ENCODE measurements at places on chromosomes 5 and 9.

DNA sequence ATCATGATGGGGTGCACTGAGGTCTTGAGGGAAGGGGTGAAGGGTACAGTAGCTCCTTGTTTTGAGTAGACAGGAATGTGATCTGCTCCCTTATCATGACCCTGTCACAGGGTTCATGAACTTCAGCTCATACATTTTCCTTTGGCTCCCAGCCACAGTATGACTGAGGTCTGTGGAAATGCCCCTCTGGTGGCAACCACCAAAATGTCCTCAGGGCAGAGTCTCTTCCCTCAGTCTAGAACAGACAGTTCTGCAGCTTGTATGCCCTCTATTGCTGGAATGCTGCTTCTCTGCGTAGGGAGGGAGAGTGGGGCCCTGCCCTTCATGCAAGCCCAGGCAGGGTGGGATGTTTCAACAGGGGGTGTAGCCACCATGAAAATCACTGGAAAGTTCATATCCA is 53.8 kb upstream of the SNCAIP start:
- no peak for DNase-seq

GRCh38 chr5:121795511-121795910 is 56.2 kb upstream of the FTMT start:
- DNase-seq: no peak

DNA sequence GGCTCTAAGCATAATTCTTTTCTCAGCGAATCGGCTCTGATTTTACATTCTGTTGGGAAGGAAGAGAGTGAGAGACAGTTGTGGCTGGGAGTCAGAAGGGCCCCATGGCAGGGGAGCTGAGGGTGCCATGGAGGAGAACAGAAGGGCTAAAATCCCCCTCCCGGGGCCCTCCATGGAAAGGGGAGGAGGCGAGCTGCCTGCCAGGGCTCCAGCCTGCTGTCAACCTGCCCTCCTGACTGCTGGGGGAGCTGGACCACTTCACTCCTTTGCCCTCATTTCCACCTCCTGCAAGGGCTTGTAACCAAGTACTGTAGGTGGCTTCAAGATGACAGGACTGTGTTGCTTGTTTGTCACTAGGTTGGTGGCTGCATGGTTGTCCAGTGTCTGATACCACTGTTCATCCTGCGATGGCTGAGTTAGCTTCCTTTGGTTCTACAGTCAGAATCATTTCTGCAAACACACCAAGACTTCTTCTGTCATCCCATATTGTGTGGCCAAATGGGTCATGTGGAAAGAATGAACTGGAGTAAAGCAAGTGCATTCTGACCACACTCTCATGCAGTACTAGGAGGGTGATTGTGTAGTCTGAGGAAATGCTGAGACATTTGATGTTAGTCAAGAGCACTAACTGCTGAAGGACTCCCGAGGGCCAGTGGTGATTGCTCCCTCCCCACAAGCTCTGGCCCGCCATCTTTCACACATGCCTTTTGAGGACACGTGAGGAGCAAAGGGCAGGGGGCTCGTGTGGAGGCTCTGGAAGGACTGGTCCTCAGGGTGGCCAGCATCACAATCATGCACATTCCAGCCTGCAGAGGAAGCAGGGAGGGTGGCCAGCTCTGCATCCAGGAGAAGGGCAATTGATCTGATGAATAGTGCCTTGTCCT is 307.2 kb downstream of the GADD45G start:
- peak; percentile 57 for DNase-seq

DNA sequence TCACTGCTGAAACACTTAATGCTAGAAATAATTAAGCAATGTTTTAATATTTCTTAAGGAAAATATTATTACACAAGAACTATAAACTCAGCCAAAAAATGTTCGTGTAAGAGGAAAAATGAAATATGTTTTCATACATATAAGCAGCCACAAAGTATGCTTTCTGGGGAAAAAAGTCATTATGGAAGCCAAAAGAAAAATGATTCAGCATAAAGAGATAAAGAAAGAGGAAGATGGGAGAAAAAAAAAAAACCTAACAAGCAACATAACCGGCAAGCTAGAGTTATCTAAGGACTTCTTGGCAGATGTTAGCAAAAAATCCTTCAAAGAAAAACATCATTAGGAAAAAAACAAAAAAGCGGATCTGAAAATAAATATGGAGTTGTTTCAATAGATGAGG is 179.1 kb downstream of the MUSK start:
- DNase-seq: peak; percentile 64

- DNase-seq: no peak
Measured at GRCh38 chr5:93511445-93511844, 69.6 kb downstream of the NR2F1-AS1 start.

DNA sequence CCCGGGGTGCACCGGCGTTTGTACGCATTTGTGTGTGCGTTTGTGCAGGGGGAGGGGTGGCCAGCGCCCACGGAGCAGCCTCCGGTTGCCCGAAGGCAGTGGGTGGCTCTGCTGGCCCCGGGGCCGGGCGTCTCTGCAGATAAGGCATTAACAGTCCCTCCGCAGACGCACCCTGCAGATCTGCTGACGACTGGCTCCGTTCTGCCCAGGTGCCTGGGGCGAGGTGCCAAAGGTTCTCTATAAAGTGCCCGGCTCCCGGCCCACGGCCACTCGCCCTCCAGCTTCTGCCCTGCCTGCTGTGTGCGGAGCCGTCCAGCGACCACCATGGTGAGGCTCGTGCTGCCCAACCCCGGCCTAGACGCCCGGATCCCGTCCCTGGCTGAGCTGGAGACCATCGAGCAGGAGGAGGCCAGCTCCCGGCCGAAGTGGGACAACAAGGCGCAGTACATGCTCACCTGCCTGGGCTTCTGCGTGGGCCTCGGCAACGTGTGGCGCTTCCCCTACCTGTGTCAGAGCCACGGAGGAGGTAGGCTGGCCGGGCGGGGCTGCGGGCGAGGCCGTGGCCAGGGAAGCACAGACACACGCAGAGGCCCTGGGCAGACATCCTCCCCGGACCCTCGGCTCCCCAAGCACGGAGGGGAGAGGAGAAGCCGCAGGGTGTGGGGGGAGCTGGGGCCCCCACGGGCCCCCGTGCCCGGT is at the start of gene SLC6A19:
Gene SLC6A19, plus strand, starts transcription at position 269 of the 699 bp plus-strand sequence. Its CDS starts 56 bp downstream, at position 325.
- no peak for DNase-seq

DNA sequence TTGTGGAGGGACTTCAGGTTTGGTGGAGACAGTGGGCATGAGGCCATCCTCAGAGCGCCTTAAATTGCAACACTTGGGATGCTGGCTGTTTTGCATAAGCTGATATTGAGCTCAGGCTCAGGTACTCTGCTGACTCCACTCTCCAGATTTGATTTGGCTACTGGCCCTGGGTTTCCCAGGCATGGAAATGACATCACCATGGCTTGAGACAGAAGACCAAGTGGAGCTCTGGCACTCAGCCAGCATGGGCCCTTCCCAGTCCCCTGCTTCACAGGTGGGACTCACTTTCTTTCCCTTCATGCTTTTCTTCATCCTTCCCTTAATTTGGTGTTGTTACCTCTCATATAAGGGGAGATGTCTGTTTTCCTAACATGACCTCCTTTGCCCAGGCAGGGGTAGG is 72.0 kb upstream of the IL12B start:
- DNase-seq: peak; percentile 5

GRCh38 chr9:114210691-114211276 is 55.4 kb downstream of the COL27A1 start:
- no peak for DNase-seq

- DNase-seq: no peak
Measured at GRCh38 chr5:180640611-180640860, 8.9 kb downstream of the FLT4 start.

GRCh38 chr9:131606896-131607567 is 61.7 kb downstream of the PRRT1B start:
- no peak for DNase-seq

GRCh38 chr9:20784196-20784595 is 100.1 kb downstream of the FOCAD start:
- DNase-seq: no peak

GRCh38 chr9:87959916-87960581 is 14.3 kb downstream of the CDK20 start:
- peak; percentile 29 for DNase-seq

GRCh38 chr5:150523472-150524350 is 15.8 kb downstream of the NDST1 start:
- peak; percentile 73 for DNase-seq

DNA sequence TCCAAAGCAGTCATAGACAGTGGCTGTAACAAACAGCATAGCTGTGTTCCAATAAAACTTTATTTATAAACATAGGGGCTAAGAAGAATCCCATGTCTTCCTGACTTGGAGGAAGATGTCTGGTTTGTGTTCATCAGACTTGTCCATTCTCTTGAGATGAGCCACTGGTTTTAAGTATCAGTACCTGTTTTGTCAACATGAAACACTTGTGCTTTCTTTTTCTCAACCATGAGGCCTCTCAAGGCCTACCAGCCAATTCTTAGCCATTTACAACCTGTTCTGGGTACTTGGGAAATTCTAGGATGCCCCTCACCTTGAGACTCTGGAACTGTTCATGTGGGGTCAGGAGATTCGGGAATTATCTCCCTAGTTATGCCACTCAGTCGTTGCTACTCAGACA is 154.3 kb upstream of the PPP1R2B start:
- no peak for DNase-seq

- no peak for DNase-seq
Measured at GRCh38 chr5:50564079-50564478, 102.4 kb upstream of the PARP8 start.

DNA sequence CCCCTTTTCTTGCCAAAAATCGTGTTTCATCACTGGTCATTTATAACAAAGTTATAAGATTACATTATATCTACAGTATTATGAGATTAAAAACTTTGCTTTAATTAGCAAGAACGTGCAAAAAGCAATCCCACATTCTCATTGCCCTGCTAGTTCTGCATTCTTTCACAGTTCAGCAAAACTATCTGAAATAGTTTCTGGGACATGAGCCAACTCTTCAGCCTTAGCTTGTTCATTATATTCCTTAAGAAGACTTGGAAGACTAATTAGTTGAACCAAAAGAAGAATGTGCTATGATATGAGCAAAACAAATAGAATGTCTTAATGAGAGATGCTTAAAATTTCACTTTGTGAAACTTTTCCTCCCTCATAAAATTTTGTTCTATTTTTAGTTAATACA is 76.7 kb downstream of the ITGA1 start:
- peak; percentile 87 for DNase-seq

- DNase-seq: peak; percentile 57
Measured at GRCh38 chr5:53877243-53877642, 316.8 kb downstream of the NDUFS4 start.

GRCh38 chr5:143281226-143281625 is 122.3 kb downstream of the NR3C1 start:
- no peak for DNase-seq

GRCh38 chr5:140109018-140109758 is 4.7 kb upstream of the PURA start:
- DNase-seq: no peak

DNA sequence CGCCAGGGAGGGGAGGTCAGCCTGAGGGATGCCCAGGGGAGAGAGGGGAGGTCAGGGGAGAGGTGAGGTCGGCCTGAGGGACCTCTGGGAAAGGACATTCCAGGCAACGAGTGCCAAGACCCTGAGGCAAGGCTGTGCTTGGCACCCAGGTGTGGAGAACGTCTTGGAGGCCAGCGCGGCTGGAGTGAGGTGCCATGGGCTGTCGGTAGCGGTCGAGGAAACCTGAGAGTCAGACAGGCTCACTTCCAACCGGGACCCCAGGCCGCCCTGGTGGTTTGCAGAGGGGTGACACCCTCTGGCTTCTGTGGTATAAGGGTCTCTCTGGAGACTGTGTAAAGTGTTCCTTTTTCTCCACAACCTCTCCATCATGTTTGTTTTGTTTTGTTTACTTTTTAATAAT is 82.9 kb downstream of the CACNA1B start:
- no peak for DNase-seq

DNA sequence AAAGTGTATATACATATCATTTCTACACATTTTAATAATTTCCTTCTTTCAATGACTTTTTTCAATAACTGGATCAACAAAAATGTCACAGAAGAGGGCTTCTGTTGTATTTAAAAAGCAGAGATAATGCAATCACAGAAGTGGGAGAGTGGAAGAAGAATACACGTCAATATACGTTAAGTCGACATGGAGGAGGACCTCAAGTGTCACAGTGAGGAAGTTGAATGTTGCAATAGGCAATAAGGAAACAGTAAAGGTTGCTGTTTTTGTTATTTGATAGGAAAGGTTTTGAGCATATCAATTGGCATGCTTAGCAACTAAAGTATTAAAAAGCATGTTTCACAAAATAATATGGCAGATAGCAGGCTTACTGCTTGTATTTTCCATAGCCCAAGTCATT is 184.0 kb upstream of the NR4A3 start:
- DNase-seq: no peak

DNA sequence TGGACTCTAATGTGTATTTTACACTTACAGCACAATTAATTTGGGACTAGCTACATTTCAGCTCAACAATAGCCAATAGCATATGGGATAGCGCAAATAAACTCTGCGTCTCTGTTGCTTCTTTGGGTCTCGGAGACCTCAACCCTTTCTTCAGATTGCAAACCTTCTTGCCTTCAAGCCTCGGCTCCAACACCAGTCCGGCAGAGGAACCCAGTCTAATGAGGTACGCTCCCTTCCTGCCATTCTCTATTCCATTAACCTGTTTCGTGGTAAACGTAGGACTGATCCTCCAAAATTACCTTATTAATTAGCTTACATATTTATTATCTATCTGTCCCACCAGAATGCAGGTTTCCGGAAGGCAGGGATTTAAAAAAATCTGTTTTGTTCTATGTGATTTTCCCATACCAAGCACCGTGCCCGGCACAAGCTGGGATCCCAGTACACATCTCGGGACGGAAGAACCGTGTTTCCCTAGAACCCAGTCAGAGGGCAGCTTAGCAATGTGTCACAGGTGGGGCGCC is 525 bp upstream of the DAPK1 start:
- no peak for DNase-seq

- peak; percentile 87 for DNase-seq
Measured at GRCh38 chr5:136080483-136081216, 51.9 kb downstream of the TGFBI start.

DNA sequence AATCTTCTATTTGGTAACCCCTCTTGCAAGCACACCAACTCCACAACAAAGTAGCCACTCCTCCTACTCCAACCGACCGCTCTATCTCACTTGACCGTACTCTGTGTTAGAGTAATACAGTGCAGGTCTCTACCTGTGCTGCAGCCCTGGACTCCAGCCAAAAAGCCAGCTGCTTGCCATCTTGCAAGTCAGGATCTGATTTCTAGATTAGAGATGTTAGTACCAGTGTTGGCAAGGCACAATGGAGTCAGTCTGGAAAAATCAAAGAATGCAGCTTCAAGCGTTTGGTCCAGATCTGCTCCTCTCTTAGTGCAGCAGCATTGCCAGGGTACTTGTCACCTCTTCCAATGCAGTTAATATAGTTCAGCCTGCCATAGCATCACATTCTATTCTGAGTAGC is 477.6 kb downstream of the ZSWIM6 start:
- DNase-seq: no peak

DNA sequence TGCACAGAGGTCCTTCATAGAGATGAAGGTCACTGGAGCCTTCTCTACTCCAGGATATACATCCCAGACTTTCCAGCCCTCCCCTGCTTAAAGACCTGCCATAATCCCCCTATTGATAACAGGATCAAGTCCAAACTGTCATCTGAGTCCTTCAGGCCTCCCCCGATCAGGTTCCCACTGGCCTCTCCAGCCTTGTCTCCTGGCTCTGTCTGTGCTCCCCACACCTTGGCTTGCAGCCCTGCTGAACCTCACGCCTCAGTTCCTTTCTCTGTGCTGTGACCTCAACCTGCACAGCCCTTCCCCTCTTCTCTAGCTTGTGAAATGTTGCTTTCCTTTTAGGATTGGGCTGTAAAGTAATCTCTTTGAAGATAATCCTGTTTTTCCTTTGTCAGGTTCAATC is 2.5 kb upstream of the HRH2 start:
- no peak for DNase-seq

All from fibroblast of skin of abdomen (primary cell).